ENCODE measurements at places on chromosomes 2 and 18.

GRCh38 chr18:54909538-54909937 is 49.7 kb downstream of the CCDC68 start:
- no peak for DNase-seq

DNA sequence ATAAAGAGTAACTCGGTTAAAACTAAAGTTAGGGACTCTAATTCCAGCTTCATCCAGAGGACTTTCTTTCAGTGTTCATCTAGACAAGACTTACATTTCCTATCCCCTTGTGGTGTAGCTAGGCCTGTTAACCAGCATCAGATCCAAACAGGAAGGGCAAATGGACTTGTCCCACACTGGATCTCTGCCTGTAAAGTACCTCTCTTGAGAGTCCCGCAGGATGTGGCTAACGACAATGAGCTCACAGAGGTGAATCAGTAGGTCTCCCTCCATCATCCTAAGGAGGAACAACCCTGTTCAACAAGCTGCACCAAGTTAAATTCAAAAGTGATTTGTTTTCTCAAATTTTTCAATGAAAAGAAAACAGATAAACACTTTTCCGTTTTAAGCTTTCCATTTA is 412.3 kb upstream of the RGPD4 start:
- DNase-seq: no peak

DNA sequence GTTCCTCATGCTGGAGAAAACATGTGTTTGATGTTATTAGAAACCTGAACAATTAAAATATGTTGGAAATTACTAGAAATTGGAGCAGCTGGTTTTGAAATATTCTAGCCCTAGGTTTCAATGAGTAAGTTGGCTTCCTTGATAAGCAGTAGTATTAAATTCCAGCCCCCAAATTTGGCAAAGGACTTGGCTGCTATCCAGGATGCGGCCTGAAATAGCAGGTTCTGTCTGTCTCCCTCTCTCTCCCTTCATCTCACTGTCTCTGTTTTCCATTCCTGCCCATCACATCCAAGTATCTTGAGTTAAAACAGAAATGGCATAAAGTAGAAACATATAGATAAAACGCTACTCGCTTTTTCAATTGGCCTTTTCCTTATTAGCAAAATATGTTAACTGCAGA is 20.9 kb upstream of the GPR45 start:
- no peak for DNase-seq

DNA sequence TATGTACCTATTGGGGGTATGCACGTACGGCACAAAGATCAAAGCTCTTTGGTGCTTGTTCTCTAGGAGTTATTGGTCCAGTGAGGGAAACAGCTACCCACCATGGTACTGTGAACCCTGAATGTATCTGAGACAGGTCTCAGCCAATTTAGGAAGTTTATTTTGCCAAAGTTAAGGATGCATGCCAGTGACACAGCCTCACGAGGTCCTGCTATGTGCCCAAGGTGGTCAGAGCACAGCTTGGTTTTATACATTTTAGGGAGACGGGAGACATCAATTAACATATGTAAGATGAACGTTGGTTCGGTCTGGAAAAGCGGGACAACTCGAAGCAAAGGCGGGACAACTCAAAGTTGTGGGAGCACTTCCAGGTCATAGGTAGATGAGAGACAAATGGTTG is 75.8 kb downstream of the SOWAHC start:
- no peak for DNase-seq

DNA sequence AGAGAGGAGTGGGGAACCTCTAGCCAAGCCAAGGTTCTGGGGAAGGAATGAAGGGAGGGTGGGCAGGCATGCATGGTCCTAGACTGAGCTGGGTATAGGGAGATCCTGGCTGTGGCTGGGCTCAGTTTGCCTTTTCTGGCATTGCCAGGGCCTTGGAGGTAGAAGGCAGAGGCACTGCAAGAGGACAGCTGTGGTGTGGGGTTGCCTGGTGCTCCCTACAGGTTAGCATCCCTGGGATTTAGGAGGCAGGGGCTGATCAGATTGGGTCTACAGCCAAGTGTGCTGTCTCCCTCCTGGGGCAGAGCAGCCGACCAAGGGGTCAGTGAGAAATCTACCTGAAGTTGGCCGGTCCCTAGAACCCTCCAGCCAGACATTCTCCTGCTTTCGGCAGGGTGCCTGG is 15.9 kb downstream of the ABCG8 start:
- DNase-seq: no peak

DNA sequence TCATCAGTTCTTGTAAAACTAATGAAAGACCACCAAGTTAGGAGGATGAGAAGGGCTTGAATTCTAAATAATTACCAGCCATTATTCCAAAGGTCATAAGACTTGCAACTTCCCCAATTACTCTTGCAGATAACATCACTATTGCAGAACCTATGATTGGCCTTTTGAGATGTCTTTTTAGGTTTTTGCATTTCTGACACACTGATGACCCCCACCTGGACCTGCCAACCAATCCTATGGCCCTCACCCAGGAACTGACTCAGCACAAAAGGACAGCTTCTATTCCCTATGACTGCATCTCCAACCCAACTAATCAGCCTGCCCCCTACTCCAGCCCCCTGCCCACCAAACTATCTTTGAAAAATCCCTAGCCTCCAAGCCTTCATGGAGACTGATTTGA is 111.5 kb upstream of the COPS8 start:
- no peak for DNase-seq

DNA sequence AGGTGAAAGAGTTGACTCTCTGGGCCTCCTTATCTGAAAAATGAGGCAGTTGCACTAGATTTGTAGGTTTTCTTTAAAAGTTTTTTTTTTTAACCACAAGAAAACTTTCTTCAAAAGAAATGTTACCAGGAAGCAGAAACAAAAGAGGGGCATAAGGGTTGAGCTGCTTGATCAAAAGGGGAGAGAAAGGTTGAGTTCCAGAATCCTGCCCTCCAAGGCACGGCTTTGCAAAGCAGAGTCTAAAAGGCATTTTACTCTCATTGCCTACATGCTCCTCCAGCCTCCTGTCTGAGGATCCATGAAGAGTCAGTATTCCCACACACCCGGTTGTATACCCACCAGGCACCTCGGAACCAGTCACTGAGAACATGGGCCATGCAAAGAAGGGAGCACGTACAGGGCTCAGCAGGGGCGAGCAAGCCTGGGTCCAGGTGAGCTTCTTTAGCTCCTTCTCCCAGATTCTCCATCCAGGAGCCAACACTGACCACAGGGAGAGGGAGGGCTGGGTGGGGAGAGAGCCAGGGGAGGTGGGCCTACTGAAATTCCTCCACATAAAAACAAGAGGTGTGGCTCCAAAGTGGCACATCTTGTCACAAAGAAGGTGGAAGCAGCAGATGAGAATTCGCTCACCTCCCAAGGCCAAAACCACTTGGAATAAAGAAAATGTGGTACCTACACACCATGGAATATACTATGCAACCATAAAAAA is 116.0 kb upstream of the EPC2 start:
- no peak for DNase-seq

Data from astrocyte of the spinal cord (primary cell).